HFFc6 (cell line): ENCODE measurements at places on chromosomes 1 and 21.
A peak's percentile ranks its signal among the peaks of the same experiment; 100 is the strongest.

- no peaks in the 10 kb centered on the region for H3K36me3 ChIP-seq
- peak overlapping the region; percentile 42 for H3K4me3 ChIP-seq
- peak; percentile 89 for DNase-seq
- peaks cover 3% of the 10 kb centered on the region; the same call in 1 of the 2 replicates for H3K27me3 ChIP-seq
- no peaks in the 10 kb centered on the region; the same call in 1 of the 2 replicates for H3K4me1 ChIP-seq
These were observed 64.9 kb downstream of the RGS13 start for GRCh38 chr1:192700834-192701271.

DNA sequence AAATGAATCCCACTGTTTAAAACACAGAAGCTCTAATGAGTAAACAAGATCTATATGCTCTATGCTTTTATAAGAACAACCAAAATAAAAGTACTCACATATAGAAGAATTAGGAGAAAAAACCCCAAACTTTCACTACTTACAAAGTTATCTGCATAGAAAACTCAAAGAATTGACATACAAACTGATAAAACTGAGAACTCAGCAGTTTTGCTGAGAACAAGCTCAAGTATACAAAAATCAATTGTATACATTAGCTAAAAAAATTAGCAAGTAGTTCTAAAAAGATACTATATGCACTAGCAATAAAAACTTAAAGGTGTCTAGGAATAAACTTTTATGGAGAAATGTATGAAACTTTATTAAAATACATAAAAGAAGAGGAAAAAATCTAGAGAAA, 186.2 kb upstream of the KAZN start:
- H3K4me3 ChIP-seq, result no peak overlapping the region
- no peak overlapping the region for H3K27ac ChIP-seq
- H3K27me3 ChIP-seq, result no peaks in the 10 kb centered on the region
- peaks cover 12% of the 10 kb centered on the region; the same call in 1 of the 2 replicates for H3K36me3 ChIP-seq

GRCh38 chr1:230821346-230821745, 47.0 kb downstream of the C1orf198 start:
- DNase-seq, result no peak
- peaks cover 50% of the 10 kb centered on the region for H3K4me1 ChIP-seq
- no peaks in the 10 kb centered on the region; the same call in 1 of the 2 replicates for H3K36me3 ChIP-seq

GRCh38 chr1:3351449-3352298, 102.8 kb upstream of the ARHGEF16 start:
- peak overlapping the region; percentile 57; the same call in 1 of the 2 replicates for H3K4me3 ChIP-seq
- no peak overlapping the region for H3K27ac ChIP-seq
- no peak for DNase-seq
- peaks cover 16% of the 10 kb centered on the region for H3K27me3 ChIP-seq

GRCh38 chr1:85587841-85588240, 7.3 kb downstream of the CCN1 start:
- H3K4me3 ChIP-seq, result peak overlapping the region; percentile 40
- peak overlapping the region; percentile 18; the same call in 1 of the 2 replicates for H3K27ac ChIP-seq
- peaks cover 45% of the 10 kb centered on the region for H3K36me3 ChIP-seq
- H3K4me1 ChIP-seq, result peaks cover 46% of the 10 kb centered on the region

GRCh38 chr1:65148548-65149350, 746 bp downstream of the AK4 start:
- peaks cover 26% of the 10 kb centered on the region for H3K27me3 ChIP-seq
- H3K4me3 ChIP-seq, result peak overlapping the region; percentile 47
- H3K27ac ChIP-seq, result no peak overlapping the region
- no peak for DNase-seq

- peaks cover 9% of the 10 kb centered on the region for H3K27me3 ChIP-seq
- H3K27ac ChIP-seq, result no peak overlapping the region
These were observed 47.7 kb downstream of the SYCP1 start for GRCh38 chr1:114902343-114902742.

DNA sequence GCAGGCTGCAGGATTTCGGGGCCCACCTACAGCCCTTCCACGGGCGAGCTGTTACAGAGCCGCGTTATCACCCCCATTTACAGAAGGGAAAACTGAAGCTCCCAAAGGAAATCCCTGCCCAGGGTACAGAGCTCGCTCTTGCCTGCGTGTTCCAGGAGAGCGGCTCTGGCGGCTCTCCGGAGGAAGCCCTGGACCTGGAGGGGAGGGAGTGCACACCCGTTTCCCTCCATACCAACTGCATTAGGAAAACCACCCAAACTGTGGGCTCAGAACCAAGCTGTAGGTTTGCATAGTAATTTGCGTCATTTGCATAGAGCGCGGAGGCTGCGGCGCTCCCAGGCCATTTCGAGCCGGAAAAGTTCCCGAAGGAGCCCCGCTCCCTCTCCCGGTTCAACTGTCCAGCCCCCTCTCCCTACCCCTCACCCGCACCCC, 24.7 kb upstream of the ADGRB2 start:
- H3K27ac ChIP-seq, result peak overlapping the region; percentile 97
- peak; percentile 68 for DNase-seq
- no peaks in the 10 kb centered on the region; the same call in 1 of the 2 replicates for H3K27me3 ChIP-seq
- H3K4me3 ChIP-seq, result peak overlapping the region; percentile 90
- H3K4me1 ChIP-seq, result peaks cover 36% of the 10 kb centered on the region

- peaks cover 2% of the 10 kb centered on the region; the same call in 1 of the 2 replicates for H3K27me3 ChIP-seq
- H3K4me3 ChIP-seq, result no peak overlapping the region
- no peaks in the 10 kb centered on the region for H3K36me3 ChIP-seq
- H3K4me1 ChIP-seq, result peaks cover 57% of the 10 kb centered on the region
- H3K27ac ChIP-seq, result no peak overlapping the region
- no peak for DNase-seq
These were observed 9.0 kb upstream of the CSRP1 start for GRCh38 chr1:201515895-201516294.

DNA sequence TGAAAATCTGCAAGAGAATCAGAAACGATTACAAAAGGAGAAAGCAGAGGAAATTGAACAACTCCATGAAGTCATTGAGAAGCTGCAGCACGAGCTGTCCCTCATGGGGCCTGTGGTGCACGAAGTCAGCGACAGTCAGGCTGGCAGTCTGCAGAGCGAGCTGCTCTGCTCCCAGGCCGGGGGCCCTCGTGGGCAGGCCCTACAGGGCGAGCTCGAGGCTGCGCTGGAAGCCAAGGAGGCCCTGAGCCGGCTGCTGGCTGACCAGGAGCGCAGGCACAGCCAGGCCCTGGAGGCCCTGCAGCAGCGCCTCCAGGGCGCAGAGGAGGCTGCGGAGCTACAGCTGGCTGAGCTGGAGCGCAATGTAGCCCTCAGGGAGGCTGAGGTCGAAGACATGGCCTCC, 47.5 kb upstream of the DIP2A start:
- no peaks in the 10 kb centered on the region for H3K4me1 ChIP-seq
- no peak overlapping the region for H3K27ac ChIP-seq
- H3K36me3 ChIP-seq, result no peaks in the 10 kb centered on the region; the same call in none of the 2 replicates
- H3K27me3 ChIP-seq, result peaks cover 1% of the 10 kb centered on the region; the same call in 1 of the 2 replicates

GRCh38 chr1:59453297-59453968, 156.5 kb downstream of the FGGY start:
- no peak overlapping the region for H3K4me3 ChIP-seq
- DNase-seq, result no peak
- H3K4me1 ChIP-seq, result peaks cover 63% of the 10 kb centered on the region
- H3K27me3 ChIP-seq, result no peaks in the 10 kb centered on the region; the same call in 1 of the 2 replicates
- H3K36me3 ChIP-seq, result peaks cover 5% of the 10 kb centered on the region

- no peak overlapping the region for H3K27ac ChIP-seq
- peaks cover 5% of the 10 kb centered on the region for H3K27me3 ChIP-seq
- no peak overlapping the region for H3K4me3 ChIP-seq
- H3K4me1 ChIP-seq, result no peaks in the 10 kb centered on the region
These were observed 348.7 kb downstream of the RPS6KC1 start for GRCh38 chr1:213399695-213400094.

- no peaks in the 10 kb centered on the region for H3K4me1 ChIP-seq
- H3K4me3 ChIP-seq, result no peak overlapping the region
- H3K27me3 ChIP-seq, result peaks cover 38% of the 10 kb centered on the region
These were observed 16.0 kb downstream of the S100A11 start for GRCh38 chr1:152020849-152021248.

- no peak overlapping the region for H3K27ac ChIP-seq
- DNase-seq, result peak; percentile 7
- peaks cover 17% of the 10 kb centered on the region for H3K4me1 ChIP-seq
- H3K36me3 ChIP-seq, result peaks cover 40% of the 10 kb centered on the region
- H3K27me3 ChIP-seq, result no peaks in the 10 kb centered on the region
- H3K4me3 ChIP-seq, result no peak overlapping the region
These were observed 9.8 kb downstream of the BTG3 start for GRCh38 chr21:17602874-17603273.

DNA sequence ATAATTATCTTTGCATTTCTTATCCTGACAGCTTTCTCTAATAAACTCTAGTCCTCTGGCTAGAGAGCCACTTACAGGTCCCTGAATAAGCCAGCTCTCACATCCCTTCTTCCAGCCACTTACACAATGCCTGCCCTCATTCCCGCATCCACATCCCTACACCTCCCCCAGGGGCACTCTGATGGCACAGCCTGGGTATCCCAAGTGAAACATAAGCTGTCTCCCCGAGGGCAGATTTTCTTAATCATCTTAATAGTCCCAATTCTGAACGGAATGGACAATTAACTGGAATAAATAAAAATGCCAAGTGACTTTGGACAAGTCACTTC, 4.9 kb downstream of the RHOC start:
- DNase-seq, result no peak
- H3K27me3 ChIP-seq, result peaks cover 7% of the 10 kb centered on the region
- H3K36me3 ChIP-seq, result peaks cover 27% of the 10 kb centered on the region
- H3K27ac ChIP-seq, result peak overlapping the region; percentile 92

DNA sequence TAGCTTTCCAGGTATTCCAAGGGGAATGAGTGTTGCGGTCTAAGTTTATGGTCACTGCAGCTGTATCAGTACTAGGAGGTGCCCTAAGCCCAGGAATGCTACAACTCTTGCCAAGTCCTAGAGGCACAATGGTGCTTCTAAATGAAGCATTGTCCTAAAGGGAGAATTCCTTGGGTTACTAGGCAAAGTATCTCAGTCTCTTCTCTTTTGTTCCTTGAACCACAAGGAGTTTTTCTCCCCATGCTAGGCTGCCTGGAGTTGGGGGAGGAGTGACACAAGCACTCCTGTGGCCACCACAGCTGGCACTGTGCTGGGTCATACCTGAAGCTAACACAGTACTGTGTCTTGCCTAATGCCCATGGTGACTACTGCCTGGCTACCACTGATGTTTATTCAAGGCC, 50.7 kb downstream of the KMO start:
- peaks cover 6% of the 10 kb centered on the region; the same call in 1 of the 2 replicates for H3K27me3 ChIP-seq
- no peaks in the 10 kb centered on the region for H3K4me1 ChIP-seq
- H3K36me3 ChIP-seq, result no peaks in the 10 kb centered on the region
- H3K27ac ChIP-seq, result no peak overlapping the region
- H3K4me3 ChIP-seq, result no peak overlapping the region

- H3K36me3 ChIP-seq, result peaks cover 5% of the 10 kb centered on the region
- no peaks in the 10 kb centered on the region for H3K4me1 ChIP-seq
- no peak overlapping the region for H3K27ac ChIP-seq
- H3K4me3 ChIP-seq, result no peak overlapping the region
- H3K27me3 ChIP-seq, result no peaks in the 10 kb centered on the region
These were observed 23.9 kb downstream of the DNAJC8 start for GRCh38 chr1:28208818-28209441.

- no peak for DNase-seq
- H3K36me3 ChIP-seq, result peaks cover 31% of the 10 kb centered on the region
- H3K27ac ChIP-seq, result no peak overlapping the region
- peaks cover 46% of the 10 kb centered on the region for H3K4me1 ChIP-seq
These were observed 53.9 kb downstream of the GALNT2 start for GRCh38 chr1:230120921-230121381.

DNA sequence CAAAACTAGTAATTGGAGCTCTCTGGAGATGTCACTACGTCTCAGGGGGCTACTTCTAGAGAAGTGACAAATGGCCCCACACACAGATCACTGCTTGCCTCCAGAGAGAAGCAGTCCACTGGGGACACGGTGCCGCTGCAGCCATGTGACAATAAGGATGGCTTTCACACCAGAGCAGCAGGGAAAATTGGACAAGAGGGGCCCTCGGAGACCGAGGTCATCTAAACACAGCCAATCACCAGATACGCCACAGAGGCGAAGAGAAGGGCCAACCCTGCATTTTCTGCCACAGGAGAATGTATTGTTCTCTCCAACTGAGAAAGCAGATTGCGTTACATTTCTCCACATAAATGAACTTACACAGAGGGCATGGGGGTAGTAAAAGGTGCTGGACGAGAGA, 51.2 kb upstream of the TIAM1 start:
- H3K4me3 ChIP-seq, result no peak overlapping the region
- H3K36me3 ChIP-seq, result no peaks in the 10 kb centered on the region
- no peak overlapping the region for H3K27ac ChIP-seq

- H3K27ac ChIP-seq, result no peak overlapping the region
- no peaks in the 10 kb centered on the region for H3K36me3 ChIP-seq
These were observed 563.5 kb downstream of the PTPRC start for GRCh38 chr1:199202331-199202730.

- H3K27me3 ChIP-seq, result no peaks in the 10 kb centered on the region; the same call in 1 of the 2 replicates
- H3K4me3 ChIP-seq, result peak overlapping the region; percentile 96
- H3K36me3 ChIP-seq, result peaks cover 38% of the 10 kb centered on the region
- peak overlapping the region; percentile 95 for H3K27ac ChIP-seq
- H3K4me1 ChIP-seq, result peaks cover 26% of the 10 kb centered on the region
These were observed 800 bp downstream of the DR1 start for GRCh38 chr1:93346421-93346993.

GRCh38 chr1:66352792-66353191, 181.2 kb upstream of the SGIP1 start:
- H3K27me3 ChIP-seq, result peaks cover 10% of the 10 kb centered on the region
- peaks cover 54% of the 10 kb centered on the region for H3K36me3 ChIP-seq
- H3K4me1 ChIP-seq, result peaks cover 96% of the 10 kb centered on the region
- DNase-seq, result no peak

DNA sequence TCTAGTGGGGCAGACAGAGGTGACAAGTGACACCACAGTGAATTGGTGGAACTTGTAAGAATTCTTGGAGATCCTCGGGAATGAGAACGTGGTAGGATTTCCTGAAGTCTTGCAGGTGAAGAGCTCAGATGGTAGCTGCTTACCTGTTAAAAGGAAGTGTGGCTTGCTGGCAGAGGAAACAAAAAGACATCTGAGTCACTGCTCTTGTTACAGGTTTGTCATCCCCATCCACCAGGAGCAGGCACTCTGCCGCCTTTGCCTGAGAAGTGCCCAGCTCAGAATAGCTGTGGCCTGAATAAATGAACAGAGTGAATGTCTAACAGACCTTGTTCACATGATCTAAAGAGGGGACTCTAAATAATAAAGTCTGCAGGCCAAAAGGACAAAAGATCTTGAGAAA, 12.3 kb upstream of the ZSCAN20 start:
- H3K4me1 ChIP-seq, result peaks cover 62% of the 10 kb centered on the region
- DNase-seq, result no peak
- H3K27ac ChIP-seq, result peak overlapping the region; percentile 55
- no peak overlapping the region for H3K4me3 ChIP-seq
- H3K36me3 ChIP-seq, result no peaks in the 10 kb centered on the region

DNA sequence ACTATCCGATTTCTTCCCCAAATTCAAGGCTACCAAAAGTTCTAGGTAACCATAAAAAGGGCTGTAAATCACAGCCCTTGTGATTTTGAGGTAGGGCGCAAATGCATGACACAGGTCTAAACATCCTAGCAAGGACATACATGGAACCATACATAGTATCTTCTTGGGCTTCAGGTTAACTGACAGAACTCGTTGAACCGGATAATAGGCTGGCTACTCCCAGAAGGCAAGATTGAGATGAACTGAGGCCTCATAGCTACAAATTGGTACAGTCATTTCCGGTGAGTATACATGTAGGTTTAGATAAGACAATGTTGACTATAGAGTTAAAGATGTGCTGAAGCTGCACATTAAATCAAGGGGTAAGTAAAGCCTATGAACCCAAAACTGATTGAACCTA, 27.3 kb upstream of the TP53BP2 start:
- H3K27ac ChIP-seq, result no peak overlapping the region
- H3K4me1 ChIP-seq, result peaks cover 19% of the 10 kb centered on the region
- peaks cover 39% of the 10 kb centered on the region for H3K27me3 ChIP-seq

- DNase-seq, result no peak
- no peaks in the 10 kb centered on the region; the same call in 1 of the 2 replicates for H3K27me3 ChIP-seq
- H3K4me1 ChIP-seq, result peaks cover 7% of the 10 kb centered on the region; the same call in 1 of the 2 replicates
These were observed 3.3 kb downstream of the GCSAML start for GRCh38 chr1:247552231-247552630.

GRCh38 chr21:18117176-18117575, 127.5 kb upstream of the CHODL start:
- H3K4me1 ChIP-seq, result no peaks in the 10 kb centered on the region
- H3K36me3 ChIP-seq, result peaks cover 15% of the 10 kb centered on the region; the same call in 1 of the 2 replicates
- H3K4me3 ChIP-seq, result no peak overlapping the region
- DNase-seq, result no peak
